ENCODE measurements at places on chromosomes 6 and 20.

DNA sequence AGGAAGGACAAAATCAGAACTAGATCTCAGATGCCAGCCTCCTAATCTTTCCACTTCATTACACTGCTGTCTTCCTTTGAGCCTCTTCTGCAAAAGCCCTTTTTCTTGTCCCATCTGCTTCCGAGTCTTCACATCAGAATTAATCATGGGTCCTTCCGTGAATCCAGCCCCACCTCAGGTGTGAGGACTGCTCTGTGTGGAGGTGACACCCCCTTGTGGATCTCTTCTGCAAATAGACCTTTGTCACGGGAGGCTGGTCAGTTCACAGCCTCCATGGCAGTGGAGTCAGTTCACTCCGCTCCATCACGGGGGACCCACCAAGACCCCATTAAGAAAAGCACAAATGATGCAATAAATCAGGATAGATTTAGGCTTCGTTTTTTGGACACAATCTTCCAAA is 171.1 kb downstream of the ADAT2 start:
- DNase-seq = peak; percentile 19

GRCh38 chr6:6402591-6402990 is 82.1 kb upstream of the F13A1 start:
- no peak for DNase-seq

DNA sequence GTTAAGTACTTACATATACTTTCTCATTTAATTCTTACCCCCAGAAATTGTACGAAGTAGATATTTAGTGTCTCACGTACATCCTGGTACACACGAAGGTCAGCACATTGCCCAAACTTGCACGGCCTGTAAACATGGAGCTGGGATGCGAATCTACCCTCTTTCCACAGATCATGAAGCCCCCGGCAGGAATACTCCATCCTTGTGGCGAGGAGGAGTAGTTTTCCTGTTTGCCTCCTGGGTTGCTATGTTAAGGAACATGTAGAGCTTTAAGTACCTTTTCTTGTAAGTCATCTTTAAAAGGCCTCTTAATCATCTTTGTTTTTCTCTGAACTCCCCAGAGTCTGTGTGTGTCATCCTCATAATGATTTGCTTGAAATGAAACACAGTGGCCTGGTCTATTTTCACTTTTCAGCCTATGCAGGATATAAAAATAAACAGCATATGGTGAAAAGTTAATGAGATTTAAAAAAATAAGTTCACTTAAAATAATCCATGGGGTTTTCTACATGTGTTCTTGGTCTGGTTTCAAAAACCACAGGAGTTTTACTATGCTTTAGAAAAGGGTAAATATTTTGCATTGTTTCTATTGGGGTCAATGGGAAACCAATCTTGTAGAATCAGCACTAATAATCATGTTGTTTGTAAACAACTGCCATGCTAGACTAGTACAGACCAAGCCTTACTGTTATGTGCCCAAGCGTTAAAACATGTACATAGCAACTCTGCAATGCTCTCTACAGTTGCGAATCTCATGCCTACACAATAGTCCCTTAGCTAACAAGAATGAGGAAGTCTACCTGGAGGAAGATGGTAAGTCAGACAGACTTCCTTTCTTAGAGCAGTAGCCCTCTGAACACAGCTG is 9.3 kb upstream of the ARID1B start:
- peak; percentile 46 for DNase-seq

DNA sequence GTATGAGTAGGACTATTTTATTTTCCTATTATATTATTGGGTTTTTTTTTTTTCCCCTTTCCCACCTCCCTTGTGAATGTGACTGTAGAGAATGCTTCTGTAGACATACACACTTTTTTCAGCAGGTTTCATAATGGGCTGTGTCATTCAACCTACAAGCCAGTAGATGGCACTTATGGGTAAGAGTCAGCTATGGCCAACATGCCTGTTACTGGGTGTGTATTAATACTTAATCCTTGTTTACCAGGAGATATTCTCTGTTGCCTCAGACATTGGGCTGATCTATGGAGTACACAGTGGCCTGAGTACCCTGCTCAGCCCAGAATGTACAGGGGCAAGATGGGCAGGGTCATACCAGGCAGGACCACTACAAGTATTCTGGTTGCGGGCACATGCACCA is 382.5 kb downstream of the EPHA7 start:
- peak; percentile 73 for DNase-seq

DNA sequence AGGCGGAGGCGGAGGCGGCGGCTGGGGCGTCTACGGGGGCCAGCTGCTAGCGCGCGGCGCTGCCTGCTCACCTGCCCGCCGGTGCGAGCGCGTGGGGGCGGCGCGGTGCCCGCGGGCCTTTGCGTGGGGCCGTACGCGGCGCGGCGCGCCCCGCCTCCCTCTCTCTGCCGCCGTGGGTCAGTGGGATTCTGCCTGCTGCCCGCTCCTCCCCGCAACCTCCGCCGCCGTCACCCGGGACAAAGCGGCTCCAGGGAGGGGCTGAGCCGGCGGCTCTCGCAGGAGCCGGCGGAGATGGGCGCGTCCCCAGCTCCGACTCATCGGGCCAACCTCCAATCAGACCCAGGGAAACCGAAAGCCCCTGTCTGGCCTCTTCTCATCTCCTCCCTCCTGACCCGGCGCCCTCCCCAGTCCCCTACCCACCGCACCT is at the start of gene RCAN2:
Gene RCAN2 (minus strand): TSS at position 249 of the 427 bp plus-strand sequence.
- DNase-seq = no peak

DNA sequence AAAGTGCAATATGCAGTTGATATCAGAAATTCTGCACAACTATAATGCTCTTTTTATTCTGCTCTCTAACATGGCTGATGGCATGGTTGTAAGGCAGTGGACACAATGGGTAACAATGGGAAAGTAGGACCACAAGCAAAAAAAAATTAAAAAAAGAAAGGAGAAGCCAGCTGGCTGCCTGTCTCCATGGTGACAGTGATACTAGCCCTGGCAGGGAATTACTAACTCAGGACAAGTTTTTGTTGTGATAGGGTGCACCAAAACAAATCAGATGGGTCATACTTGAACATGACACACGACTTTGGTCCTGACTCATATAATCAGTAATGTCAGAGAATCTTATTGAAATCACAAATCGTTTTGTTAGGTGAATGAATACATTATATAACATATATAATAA is 169.4 kb downstream of the TRDN start:
- no peak for DNase-seq
